NCI-H1105 treated with DMSO at 0.1 percent for 48 hours (cell line): ENCODE measurements at places on chromosomes 5 and 9.

DNA sequence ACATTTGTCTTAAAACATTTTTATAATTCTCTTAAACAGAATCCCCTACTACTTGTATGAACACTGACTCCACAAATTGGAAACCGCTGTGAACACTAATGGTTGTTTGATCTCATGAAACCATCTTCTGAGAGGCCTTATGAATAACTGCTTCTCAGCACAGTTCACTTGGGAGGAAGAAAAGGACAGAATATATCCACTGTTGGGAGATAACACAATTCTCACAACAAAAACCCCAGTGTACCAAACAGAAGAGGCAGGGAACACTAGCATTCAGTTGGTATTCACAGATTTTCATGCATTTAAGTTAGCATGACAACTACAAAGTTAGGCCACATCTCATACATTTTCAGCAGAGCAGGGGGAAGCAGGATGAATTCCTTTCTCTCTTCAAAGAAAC is 89.0 kb upstream of the SELENOP start:
- DNase-seq, result no peak

GRCh38 chr5:26942481-26942880 is 95.9 kb downstream of the CDH9 start:
- DNase-seq, result no peak

DNA sequence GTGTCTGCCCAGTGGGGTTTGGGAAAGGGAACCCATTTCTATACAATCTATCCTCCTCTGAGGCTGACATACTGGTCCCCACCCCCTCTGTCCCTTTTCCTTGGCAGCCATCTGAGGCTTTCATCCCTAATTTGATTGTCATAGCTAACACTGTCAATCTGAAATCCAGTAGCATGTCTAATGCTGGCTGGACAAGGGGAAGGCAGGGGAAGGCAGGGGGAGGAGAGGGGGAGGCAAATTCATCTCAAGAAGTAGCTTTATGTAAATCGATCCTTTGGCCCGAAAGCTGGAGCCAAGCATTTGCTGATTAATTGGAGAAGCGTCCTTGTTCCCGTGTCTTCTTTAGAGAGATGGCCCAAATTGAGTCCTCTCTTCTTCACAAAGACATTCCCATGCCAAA is 314.1 kb upstream of the PANK3 start:
- DNase-seq, result no peak

GRCh38 chr9:17802249-17802857 is 223.5 kb downstream of the SH3GL2 start:
- no peak for DNase-seq

- DNase-seq, result no peak
Observed at GRCh38 chr5:164355267-164355830, 849.9 kb downstream of the MAT2B start.

GRCh38 chr5:127471211-127471610 is 46.2 kb upstream of the PRRC1 start:
- no peak for DNase-seq

DNA sequence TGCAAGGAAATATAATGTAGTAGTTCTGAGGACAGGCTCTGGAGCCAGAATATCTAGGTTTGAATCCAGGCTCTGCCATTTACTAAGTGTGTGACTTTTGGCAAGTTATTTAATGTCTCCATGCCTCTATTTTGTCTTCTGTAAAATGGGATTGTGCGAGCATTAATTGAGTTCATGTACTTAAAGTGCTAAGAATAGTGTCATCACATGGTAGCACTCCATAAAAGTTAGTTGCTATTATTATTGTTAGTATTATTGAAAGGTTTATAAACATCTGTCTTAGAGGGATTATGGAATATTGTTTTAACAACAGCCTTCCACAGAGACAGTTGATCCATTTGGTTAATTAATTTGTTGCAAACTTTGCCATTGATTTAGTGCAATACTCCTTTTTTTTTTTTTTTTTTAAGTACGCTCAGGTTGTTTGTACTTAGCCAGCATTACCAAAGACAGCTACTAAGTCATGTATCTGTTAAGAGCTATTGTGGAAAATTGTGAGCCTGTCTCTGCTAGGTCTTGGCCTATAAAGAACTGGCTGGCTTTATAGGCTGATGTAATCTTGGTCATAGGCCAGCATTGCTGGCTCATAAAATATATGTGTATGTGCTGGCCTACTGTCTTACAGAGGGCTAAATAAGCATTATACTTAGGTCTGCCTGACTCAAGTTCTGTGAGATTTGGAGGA is 174.7 kb downstream of the WDR70 start:
- no peak for DNase-seq

DNA sequence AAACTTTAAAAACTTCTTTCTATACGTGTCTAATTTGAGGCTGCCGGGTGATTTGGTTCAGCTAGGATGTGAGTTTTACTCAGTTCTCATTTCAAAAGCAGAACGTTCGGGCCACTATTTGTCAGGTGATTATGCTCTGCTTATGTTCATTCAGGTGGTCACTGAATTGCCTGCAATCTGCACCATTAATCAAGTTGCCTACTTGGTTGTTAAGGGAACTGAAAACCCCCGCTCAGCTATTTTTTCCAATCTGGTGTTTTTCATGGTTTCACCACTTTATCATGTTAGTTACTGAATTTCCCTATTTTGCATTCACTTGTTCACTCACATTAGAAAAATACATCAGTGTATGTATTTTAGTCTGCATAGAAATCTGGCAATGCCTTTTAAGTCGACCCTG is 523.0 kb downstream of the CSNK1G3 start:
- DNase-seq, result no peak

DNA sequence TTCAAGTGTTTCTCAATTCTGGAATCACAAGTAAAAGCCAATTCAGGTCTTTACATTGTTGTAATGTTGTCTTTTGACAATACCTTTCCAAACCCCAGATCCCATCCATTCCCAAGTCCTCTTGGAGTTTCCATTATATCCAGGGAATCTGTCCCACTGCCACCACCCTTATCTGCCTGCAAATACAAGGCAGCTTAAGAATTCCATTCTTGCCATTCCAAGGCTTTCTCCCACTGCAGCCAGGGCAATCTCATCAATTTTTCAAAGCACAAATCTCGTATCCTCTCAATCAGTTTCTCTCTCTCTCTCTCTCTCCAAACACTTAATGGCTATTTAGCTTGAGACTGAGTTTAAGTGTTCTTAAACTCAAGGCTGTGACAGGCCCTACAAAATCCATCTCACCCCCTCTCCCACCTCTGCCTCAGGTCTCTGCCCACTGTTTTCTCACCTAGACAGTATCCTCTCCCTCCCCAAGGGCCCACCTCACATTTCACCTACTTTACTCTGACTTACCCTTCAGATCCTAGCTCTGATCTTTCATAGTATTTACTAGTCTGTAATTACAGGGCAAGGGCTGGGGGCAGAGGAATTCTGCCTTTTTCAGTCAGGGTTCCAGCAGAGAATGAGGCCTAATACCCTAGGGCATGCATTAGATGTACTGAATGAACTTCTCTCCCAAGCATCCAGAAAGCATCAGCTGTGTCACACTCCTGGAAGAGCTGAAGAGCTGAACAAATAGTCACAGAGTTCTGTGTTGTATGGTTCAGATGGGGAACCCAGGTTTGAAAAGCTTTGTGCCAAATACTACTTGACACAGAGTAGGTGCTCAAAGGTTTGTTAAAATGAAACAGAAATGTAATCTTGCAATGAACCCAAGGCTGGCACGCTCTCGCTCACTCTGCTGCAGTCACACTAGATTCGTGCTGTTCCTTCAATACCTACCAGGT is 46.0 kb downstream of the RAPGEF1 start:
- no peak for DNase-seq

GRCh38 chr9:131468031-131468430 is 34.7 kb upstream of the POMT1 start:
- no peak for DNase-seq

GRCh38 chr5:137069358-137069757 is 429.8 kb downstream of the SPOCK1 start:
- DNase-seq, result no peak

GRCh38 chr5:73103870-73104299 is 16.5 kb upstream of the TMEM171 start:
- DNase-seq, result peak; percentile 76

DNA sequence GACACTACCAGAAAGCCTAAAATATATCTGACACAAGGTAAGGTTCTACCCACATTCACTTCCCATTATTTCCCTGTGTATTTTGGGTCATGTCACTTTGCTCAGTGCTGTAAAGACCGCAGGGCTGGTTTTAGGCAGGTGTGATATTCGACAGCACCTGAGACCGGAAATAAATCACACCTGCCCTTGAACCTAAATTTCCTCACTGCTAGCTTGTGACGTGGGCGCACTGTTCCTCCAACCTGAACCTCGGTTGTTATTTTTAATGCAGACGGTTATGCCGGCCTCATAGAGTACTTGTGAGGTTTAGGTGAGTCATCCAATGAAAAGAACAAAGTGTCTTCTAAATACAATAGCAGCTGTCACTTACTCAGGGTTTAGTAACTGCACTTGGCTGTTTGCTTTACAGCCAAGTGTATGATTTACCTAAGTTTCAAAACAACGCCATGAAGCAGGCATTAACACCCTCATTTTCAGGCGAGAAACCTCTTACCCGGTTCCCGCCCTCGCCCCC is 20.7 kb upstream of the ZNF782 start:
- DNase-seq, result peak; percentile 50

- DNase-seq, result no peak
Observed at GRCh38 chr9:91157883-91158282, 203.8 kb downstream of the AUH start.

DNA sequence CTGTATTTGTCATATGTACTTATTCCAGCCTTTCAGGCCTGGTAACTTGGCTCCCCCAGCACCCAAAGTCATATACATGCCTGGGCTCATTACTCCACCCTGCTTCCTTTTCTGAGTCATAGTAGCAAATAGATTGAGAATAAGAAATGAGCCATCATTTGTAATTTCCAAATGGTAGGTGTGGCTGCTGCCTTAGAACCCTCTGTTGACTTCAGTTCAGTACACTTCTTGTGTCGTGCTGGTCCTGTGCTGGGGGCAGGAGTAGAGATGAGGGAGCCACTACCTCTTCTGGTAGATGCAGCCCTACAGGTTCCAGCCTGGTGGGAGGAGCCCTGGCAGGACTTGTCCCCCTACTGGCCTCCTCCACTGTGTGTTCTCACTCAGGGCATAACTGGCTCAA is 11.1 kb downstream of the GM2A start:
- no peak for DNase-seq
